Hypothalamus (tissue), 51 donors: ENCODE measurements at places on chromosomes 6 and 20.

GRCh38 chr6:12450467-12450866 lies 160.3 kb downstream of the EDN1 start:
- no peak for DNase-seq

DNA sequence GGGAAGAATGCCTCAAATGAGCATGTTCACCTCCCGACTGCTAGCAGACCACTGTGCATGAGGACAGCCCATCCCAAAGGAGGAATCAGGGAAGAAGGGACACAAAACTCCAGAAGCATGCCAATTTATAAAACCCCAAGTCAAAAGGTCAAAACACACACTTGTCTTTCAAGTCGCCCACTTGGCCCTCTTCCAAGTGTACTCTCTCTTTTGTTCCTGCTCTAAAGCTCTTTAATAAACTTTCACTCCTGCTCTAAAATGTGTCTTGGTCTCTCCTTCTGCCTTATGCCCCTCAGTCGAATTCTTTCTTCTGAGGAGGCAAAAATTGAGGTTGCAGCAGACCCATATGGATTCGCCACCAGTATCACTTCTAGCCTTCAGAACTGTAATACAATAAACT lies 33.9 kb upstream of the TPBG start:
- DNase-seq = no peak

GRCh38 chr20:45038745-45039474 lies 62.0 kb downstream of the KCNS1 start:
- no peak for DNase-seq

DNA sequence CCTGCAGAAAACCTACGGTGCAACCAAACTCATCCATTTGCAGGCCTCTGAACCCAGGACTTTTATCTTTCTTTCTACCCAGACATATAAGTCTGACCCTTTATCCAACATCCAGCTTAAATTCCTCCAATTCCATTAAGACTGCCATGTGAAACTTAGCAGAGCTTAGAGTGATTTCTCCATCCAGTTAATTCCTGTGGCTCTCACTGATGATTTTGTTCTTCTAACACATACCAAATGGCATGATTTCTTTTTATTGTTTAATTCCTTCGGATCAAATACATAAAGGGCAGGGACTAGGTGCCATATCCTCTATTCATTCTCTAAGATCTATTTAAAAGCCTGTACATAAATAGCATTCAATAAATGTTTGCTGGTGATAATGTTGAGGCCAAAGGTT lies 92.9 kb downstream of the TASP1 start:
- no peak for DNase-seq

DNA sequence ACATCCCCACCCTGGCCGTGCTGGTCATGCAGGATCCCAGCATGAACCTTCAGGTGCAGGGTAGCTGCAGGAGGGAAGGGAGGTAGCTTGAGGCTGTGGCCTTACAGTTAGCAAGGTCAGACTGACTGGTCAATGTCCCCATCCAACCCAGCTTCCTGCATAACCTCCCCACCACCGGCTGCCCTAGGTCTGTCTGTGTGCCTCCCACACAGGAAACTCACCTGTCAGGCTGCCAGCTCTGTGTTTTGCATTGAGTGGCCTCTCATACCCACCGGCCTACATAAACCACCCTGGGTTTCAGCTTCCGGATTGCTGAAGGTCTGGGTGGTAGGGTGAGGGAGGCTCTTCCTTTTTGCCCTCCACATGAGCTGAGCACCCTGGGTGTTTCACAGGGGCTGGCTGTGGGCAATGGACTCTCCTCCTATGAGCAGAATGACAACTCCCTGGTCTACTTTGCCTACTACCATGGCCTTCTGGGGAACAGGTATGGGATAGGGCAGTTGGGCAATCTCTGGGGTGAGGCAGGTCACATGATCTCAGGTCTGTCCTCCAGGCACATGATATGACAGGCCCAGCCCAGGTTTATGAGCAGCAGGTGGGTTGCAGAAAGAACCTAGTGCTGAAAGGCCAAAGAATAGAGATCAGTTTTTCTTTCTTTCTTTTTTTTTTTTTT lies 1.8 kb downstream of the CTSA start:
- DNase-seq = no peak
